ENCODE measurements at places on chromosomes 7 and 10. TPM values are rescaled to one million over a fixed set of nuclear protein-coding genes. Genes with fewer than 3 reads are reported as not detected.

The FAM131B gene
- 0.08 TPM for total RNA-seq

The HMX2 gene
- total RNA-seq, result not detected

The CYP2E1 gene
- total RNA-seq, result not detected

The WNT8B gene
- not detected for total RNA-seq

The RPP38 gene
- 16.2 TPM for total RNA-seq

The RNF32 gene
- 0.94 TPM for total RNA-seq

The SEMA3A gene
- not detected for total RNA-seq

The SPDYE9 gene
- not detected for total RNA-seq

The CTAGE4 gene
- total RNA-seq, result 0.46 TPM

All from hair follicular keratinocyte (primary cell).